B cell (primary cell): ENCODE measurements at places on chromosomes 2 and 18. TPM values are rescaled to one million over a fixed set of nuclear protein-coding genes. Genes with fewer than 3 reads are reported as not detected.

CHRND gene
- total RNA-seq = not detected in 2 replicates

SLC9A4 gene
- 0.07 and 0.20 TPM in 2 replicates for total RNA-seq

YWHAQ gene
- total RNA-seq = 119 and 126 TPM in 2 replicates

ARHGEF33 gene
- 0.20 and 1.5 TPM in 2 replicates for total RNA-seq

CPO gene
- total RNA-seq = not detected in 2 replicates

CTAGE1 gene
- total RNA-seq = not detected in 2 replicates
